ENCODE measurements at places on chromosomes 11 and 22. TPM values are rescaled to one million over a fixed set of nuclear protein-coding genes. Genes with fewer than 3 reads are reported as not detected.

- H3K27ac ChIP-seq, result no peak overlapping the region
- H3K4me3 ChIP-seq, result no peak overlapping the region
- H3K4me1 ChIP-seq, result no peaks in the 10 kb centered on the region
- DNase-seq, result no peak
- H3K27me3 ChIP-seq, result no peaks in the 10 kb centered on the region
Measured at GRCh38 chr11:27672836-27673464, 27.3 kb downstream of the BDNF start.

- peaks cover 7% of the 10 kb centered on the region for H3K4me1 ChIP-seq
- no peak overlapping the region for H3K27ac ChIP-seq
- H3K4me3 ChIP-seq, result no peak overlapping the region
- H3K27me3 ChIP-seq, result no peaks in the 10 kb centered on the region
Measured at GRCh38 chr11:72009156-72009555, 10.4 kb downstream of the IL18BP start.

DNA sequence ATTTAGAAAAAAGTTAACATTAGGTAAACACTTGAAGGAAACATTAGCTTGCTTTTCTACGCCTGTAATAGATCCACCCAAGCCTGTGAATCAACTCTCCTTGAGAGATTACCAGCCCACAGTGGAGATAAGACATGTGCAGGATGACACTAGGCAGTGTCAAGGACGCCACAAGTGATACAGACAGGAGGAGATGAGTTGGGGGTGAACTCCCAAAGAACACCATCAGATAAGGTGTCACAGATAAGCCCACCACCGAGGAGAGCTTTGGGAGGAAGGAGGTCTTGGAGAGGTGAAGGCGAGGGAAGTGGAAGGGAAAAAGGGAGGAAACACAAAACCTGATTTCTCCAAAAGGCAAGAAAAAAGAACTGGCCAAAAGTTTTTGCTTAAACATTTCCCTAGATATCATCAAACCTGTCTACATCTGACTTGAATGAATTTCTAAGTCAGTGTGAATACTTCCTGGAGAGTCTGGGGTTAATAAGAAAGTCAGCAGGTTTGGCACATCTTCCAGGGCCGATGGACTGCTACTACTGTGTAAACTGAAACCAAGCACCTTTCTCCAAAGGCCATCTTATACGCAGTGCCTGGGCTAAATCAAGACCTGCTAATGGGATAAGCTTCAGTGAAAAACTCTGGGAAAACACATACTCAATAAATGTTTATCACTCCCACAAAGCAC is 15.5 kb downstream of the CLTCL1 start:
- no peak overlapping the region for H3K27ac ChIP-seq
- H3K4me3 ChIP-seq, result no peak overlapping the region
- H3K4me1 ChIP-seq, result no peaks in the 10 kb centered on the region
- H3K36me3 ChIP-seq, result no peaks in the 10 kb centered on the region
- H3K27me3 ChIP-seq, result no peaks in the 10 kb centered on the region
- DNase-seq, result no peak

DNA sequence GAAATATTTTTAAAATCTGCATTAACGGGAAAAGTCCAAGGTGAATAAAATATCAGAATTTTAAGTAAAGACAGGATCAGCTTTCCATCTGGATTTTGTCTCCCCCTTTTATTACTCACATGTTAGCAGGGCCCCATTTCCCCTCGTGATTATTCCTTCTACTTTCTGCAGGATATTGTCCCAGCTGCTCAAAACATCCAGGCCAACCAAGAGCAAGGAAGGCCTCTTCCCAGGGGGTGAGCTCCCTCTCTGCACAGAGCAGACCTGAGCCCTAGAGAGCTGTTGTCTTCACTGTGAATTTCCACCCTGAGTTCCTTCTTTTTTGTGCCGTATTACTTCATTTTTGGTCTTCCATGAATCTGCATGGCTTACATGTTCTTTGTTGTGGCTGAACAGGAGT is 3.7 kb upstream of the TMPRSS13 start:
- no peak overlapping the region for H3K27ac ChIP-seq
- H3K4me3 ChIP-seq, result no peak overlapping the region
- no peak for DNase-seq
- peaks cover 35% of the 10 kb centered on the region for H3K4me1 ChIP-seq
- no peaks in the 10 kb centered on the region for H3K27me3 ChIP-seq

PRDM11 gene
- total RNA-seq, result 3.4 TPM

CREB3L1 gene
- not detected for total RNA-seq

DERL3 gene
- total RNA-seq, result 0.98 TPM

MISFA gene
- 0.56 TPM for total RNA-seq

Data from CD4-positive, alpha-beta T cell (primary cell).